ENCODE measurements at places on chromosomes 1 and 21.
A peak's percentile ranks its signal among the peaks of the same experiment; 100 is the strongest.

- DNase-seq = no peak
Observed at GRCh38 chr1:81068726-81069125, 732.0 kb upstream of the ADGRL2 start.

- no peak for DNase-seq
Observed at GRCh38 chr1:202671399-202671798, 38.9 kb downstream of the SYT2 start.

- DNase-seq = no peak
Observed at GRCh38 chr21:15264084-15264665, 199.4 kb upstream of the NRIP1 start.

DNA sequence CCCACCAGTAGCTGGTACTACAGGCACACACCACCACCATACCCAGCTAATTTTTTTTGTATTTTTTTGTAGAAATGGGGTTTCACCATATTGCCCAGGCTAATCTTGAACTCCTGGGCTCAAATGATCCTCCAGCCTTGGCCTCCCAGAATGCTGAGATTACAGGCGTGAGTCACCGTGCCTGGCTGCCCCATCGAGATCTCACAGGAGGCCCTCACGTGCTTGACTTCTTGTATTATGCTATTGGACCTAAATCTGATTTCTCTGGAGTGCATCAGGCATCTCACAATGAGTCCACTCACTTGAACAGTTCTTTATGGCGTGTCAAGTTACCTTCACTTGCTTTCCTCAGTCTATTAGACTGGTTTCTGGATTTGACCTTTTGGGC lies 9.3 kb upstream of the RSRP1 start:
- DNase-seq = no peak

DNA sequence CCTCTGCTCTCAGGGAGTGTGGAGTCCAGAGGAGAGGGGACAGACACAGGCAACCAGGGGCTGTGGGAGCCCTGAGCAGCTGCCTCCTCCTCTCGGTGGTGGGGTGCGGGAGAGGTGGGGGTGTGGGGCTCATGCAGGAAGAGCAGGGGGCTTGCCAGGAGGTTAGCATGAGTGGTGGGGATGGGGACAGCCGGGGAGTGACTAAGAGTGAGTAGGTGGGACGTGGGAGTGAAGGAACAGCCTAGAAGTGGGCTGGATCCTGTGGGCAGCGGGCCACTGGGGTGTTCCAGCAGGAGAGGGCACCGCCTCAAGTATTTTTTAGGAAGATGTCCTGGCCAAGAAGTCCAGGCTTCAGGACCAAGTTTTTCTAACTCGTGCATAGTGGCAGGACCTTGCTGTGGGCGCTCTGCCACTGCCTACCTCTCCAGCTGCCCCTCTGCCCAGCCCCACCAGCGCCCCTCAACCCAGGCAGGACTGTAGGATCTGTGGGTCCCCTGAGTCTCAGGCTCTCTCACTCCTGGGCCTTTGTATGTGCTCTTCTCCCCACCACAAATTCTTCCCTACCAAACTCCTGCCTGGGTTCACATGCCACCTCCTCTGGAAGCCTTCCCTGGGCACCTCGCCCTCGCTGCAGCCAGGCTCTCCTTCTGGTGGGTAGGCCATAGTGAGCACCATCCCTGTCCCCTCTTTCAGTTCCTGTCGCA lies 18.8 kb upstream of the LHX4 start:
- no peak for DNase-seq

- no peak for DNase-seq
Observed at GRCh38 chr21:37462087-37462861, 95.7 kb downstream of the DYRK1A start.

DNA sequence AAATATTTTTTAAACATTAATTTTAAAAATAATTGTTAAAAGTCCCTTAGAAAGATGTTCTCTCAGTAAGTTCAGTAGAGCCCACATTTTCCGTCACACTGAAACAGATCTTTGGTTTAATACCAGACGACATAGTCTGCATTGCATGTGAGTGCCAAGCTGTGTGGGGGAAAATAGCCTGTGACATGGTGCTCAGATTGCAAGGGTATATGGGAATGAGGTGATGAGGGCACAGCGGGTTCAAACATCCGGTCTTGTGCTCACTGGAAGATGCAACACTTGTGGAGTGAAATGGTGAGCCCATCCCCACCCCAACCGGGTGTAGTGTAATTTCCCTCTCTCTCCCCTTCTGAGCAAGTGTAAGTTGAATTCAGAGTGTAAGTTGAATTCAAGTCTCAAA lies 114.3 kb downstream of the PEX14 start:
- DNase-seq = no peak

DNA sequence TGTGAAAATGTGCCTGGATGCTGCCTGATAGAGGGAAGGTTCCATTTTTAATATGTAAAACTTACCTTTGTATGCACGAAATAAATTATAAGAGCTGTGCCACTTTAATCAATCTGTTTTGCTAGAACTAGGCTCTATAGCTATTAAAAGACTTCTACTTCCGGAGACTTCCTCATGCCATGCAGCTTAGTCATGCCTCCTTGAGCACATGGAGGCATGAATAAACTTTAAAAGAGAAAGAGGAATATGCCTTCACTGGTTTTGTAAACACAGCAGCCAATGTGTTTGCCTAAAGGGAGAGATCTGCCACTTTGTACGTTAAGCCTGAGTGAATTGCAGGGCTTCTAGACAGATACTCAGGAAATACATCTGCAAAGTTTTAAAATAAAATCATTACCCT lies 604.6 kb downstream of the LRRIQ3 start:
- DNase-seq = no peak

DNA sequence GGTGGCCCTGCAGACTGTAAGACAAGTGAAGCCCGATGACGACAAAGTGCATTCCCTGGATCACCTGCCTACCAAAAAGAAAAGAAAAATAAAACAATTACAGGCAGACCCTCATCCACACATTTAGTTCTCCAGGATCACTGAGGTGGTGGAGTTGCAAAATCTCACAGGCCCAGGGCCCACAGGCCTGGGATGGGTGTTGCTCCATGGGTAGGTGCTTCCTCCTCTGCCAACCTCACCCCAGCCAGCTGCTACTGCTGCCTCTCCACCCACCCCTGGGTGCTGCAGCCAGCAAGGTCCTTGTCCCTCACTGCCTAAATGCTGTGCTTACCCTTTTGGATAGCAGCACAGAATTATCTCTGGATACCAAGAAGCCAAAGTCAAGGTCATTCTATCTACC lies 146.4 kb upstream of the GALNT2 start:
- DNase-seq = no peak

GRCh38 chr1:39816415-39817090 lies 27.9 kb upstream of the BMP8B start:
- DNase-seq = no peak

- no peak for DNase-seq
Observed at GRCh38 chr1:206651958-206652890, 16.9 kb downstream of the DYRK3 start.

DNA sequence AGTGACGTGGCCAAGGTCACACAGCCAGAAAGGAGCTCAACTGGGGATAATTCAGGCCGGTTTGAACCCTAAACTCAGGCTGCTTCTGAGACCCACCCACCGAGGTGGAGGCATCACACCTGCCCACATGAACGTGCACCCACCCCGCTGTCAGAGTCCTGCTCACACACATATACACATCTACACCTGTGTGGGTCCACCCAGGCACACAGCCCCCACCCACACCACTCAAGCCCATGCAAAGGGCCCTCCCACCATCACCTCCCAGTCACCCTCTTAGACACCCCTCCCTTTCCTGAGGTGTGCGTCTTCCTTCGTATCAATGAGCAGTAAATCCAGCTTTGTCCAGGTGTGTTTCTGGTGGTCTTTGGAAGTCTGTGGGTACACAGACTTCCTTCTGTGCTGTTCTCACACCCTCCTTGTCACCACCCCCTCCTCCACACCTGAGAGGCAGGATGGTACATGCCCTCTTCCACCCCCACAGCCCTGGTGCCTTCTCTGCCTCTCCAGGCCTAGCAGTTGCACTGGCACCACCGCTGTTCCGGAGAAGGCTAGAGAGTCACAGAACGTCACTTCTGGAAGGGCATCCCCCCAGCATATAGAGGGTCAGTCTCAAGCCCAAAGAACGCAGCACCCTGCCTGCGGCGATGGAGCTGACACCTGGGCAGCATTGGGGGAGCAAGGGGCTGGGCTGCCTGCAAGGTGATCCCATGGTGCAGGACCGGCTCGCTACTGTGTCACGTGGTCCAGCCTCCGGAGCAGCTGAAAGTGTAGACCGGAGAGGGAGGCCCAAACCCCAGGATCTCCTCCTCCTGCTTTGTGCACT lies 18.9 kb upstream of the FAM131C start:
- DNase-seq = no peak

DNA sequence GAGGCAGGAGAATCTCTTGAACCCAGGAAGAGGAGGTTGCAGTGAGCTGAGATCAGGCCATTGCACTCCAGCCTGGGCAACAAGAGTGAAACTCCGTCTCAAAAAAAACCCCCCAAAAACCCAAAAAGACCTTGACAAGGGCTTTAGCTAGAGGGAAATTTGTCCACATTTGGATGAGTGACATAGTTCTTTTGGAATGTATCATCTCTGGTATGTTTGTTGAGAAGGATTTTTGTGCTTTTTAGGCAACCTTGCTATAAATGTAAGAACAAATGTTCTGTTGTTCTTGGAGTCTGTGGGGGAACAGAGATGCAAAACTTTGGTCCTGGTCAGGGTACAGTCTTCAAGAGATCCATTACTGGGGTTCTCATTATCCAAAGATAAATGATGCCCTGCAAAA lies 28.9 kb downstream of the INAVA start:
- DNase-seq = no peak

GRCh38 chr1:45820788-45821187 lies 17.4 kb downstream of the MAST2 start:
- no peak for DNase-seq

DNA sequence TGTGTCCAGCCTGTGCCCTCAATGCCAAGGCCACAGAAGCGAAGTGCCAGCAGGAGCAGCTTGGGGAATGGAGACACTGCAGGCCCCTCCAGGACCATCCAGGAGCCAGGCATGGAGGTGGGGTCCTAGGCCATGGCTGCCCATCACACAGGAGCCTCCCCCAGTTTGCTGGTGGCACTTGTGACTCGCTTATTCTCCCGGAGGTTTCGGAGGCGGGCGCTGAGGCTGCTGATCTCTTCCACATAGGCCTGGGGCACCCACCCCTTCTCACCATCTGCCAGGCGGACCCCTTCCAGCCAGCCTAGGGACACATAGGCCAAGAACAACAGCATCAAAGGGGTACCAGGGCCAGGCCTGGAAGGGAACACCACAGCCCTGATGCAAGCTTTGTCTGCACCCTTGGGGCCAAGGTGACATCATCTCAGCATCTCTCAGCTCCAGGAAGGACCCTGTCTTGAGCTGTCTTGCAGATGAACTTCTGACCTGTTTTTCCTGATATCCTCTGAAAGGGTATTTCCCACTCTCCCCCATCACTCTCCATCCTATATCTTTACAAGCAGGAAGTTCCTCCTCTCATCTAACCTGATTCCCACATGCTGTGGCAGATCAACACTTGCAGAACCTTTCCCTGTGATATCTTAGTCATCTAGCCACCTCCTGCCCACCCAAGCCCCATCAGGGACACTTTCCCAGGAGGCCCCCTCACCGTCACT lies 13.9 kb downstream of the ARHGEF19 start:
- DNase-seq = no peak

DNA sequence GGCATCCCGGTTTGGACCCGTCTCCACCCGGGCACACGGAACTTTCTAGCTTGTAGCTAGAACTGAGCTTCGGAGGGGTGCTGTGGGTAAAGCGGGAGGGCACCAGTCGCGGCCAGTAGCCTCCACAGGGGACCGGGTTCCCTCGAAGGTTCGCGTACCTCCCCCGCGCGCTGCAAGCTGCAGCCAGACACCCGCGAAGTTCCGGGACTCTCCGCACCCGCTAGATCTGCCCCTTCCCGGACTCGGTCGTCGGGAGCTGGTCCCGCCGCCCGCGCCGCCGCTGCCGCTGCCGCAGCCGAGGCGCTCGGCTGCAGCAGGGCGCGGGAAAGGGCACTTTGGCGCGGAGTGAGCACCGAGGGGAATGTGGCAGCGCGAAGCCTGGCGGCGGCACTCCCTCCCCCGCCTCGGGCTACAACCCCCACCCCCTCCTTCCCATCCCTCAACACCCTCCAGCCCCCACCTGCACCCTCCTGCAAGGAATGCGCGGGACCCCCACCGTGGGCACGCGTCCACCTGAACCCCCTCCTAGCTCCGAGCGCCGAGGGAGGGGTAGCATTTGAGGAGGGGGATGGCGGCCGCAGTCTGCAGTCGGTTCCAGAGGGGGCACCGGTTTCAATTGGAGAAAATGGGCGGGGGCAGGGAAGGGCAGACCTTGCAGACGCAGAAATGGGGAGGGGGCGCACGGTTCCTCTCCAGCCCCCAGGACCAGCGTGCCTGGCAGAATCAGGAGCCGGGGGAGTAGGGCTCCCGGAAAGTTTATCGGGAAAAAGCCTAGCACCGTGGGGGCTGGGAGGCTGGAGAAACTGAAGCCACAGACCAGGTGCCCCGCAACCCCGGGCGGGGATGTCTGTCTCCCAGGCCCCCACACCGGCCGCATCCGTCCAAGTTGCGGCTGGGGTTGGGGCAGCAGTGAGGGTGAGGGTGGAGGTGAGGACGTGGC lies 968 bp downstream of the CSMD2 start:
- DNase-seq = no peak

GRCh38 chr1:41898191-41898713 lies 20.5 kb downstream of the HIVEP3 start:
- no peak for DNase-seq

- DNase-seq = peak; percentile 46
Observed at GRCh38 chr1:211326528-211327345, at the start of gene TRAF5. Gene TRAF5, plus strand, starts transcription at chr1:211326833. Its CDS starts 26,407 bp downstream, at chr1:211353240.

DNA sequence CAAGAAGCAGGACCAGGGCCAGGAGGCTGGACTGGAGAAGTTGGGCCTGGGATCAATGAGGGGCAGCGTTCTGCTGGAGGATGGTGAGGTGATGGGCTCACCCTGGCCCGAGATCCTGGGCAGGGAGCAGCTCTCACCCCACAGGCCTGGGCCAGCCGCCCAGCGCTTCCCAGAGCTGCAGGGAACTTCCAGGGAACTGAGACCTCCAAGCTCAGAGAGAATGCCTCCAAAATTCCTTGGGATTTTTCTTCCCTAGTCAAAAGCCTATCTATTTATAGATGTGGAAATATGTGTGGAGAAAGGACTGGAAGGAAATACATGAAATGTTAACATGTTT lies 121.2 kb downstream of the SPSB1 start:
- no peak for DNase-seq

GRCh38 chr21:22444990-22445389 lies 1446.8 kb downstream of the NCAM2 start:
- DNase-seq = no peak
